Activated CD4-positive, CD25-positive, alpha-beta regulatory T cell treated with anti-CD3 and anti-CD28 coated beads, Interleukin-2, amount 50 U/mL, for 72 hours (primary cell): ENCODE measurements at places on chromosomes 13 and 19.

GRCh38 chr13:25771641-25772478 is 280.0 kb downstream of the SHISA2 start:
- DNase-seq = no peak

DNA sequence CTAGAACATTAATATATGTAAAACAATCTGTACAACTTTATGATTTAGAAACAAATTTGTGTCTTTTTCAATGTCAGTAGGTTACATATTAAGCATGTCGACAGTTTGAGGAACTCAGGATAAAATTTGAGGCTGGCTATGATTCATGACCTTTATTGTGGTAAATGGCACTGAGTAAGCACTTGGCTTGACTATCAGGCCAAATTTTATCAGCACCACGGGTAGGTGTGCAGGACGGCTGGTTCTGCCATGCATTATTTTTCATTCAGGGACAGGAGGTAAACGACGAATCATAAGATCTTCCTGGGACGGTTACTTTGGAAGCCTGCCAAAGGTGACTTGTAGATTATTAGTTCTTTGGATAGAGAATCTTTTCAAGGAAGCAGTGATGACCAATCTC is 19.9 kb upstream of the CYP4F8 start:
- no peak for DNase-seq

GRCh38 chr13:61935710-61936109 is 520.1 kb upstream of the PCDH20 start:
- DNase-seq = no peak

- no peak for DNase-seq
Observed at GRCh38 chr13:42109957-42110356, 61.5 kb downstream of the DGKH start.

DNA sequence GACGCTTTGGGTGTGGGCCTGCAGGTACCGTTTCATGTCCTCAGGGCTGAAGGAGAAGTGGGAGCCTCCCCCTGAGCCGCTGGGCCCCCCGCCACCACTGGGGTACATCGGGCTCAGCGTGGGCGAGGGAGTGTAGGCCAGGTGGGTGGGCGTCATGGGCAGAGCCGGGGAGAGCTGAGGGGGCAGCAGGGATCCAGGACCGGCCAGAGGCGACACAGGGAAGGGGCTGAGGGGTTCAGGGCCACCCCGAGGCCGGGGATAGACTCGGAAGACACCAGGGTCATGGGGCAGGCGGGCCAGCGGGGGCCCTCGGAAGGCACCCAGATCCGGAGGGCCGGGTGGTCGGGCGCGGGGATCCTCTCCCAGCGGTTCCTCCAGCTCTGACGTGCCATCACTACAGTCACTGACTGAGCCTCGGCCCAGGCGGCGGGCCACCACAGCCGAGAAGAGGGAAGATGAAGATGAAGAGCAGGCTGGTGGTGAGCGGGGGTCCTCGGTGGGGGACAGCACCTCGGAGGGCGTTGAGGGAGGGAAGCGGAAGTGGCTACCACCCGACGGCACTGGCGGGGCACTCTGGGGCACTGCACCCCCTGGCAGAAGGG is 5.7 kb downstream of the ERF start:
- DNase-seq = no peak

DNA sequence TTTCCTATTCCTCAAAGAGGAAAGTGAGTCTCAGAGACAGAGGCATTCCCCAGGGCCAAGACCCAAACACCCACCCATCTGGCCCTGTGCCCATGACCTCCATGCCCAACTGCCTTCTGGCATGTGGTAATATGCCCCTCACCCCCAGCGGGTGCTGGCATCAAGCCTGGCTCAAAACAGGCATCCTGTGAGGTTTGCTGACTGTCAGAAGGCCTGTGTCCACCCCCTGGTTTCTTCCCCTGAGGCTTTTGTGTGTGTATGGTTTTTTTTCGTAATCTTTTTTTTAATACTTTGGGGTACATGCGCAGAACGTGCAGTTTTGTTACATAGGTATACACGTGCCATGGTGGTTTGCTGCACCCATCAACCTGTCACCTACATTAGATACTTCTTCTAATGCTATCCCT is 7.6 kb upstream of the KANK2 start:
- DNase-seq = no peak

DNA sequence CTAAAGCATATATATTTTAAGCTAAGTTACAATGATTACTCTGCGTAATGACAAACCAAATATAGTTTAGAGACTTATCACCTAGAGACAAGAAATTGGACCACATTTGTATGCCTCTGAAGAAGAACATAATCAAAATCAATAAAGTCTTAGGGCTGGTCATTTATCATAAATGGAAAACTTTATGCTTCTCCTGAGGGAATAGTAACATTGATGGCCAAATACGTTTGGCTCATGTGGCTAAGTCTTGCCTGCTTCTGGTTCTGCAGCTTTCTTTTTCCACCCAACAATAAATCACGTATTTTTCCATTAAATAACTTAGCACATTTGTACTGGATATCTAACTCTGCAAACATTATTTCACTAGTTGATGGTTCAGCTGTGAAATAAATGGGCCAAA is 458.4 kb downstream of the SLITRK1 start:
- no peak for DNase-seq

- no peak for DNase-seq
Observed at GRCh38 chr19:33175886-33176669, 18.1 kb upstream of the LRP3 start.

DNA sequence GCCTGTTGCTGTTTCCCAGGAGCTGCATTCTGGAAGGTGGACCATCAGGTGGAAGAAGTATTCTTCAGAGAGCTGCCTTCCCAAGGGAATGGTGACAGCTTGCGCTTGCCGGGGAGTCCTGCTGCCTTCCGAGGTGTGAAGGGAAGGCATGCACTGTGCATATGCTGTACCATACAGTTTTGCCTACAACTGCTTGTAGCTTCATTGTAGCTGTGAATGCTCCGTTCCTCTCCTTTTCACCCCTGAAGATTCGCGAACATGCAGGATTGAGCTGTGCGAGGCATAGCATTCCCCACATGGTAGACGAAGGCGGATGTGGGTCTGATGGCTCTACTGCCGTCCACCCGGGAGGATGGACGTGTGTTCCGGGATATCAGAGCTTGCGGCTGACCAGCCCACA is 243.2 kb upstream of the TSHZ3 start:
- DNase-seq = no peak

DNA sequence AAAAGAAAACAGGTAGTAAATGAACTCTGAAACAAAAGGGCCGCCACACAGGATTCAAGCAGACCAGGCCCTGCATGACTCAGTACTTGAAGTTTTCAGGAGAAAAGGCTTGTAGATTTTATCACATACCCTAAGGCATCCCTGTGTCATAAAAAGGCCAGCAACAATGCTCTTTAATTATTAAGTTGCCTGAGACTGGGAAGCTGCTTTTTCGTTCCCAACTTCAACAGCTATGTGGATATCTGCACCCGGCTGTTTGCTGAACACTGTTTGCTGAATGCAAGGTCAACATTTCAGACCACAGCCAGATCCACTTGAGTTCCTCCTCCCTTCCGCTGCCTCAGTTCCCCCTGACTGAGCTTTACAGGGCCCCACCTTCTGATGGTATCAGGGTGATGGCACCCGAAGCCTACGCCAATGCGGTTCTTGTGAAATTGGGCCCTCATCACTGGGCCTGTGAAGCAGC is 6.1 kb upstream of the ECH1 start:
- DNase-seq = no peak

- no peak for DNase-seq
Observed at GRCh38 chr13:29858667-29859066, 8.2 kb upstream of the UBL3 start.

- no peak for DNase-seq
Observed at GRCh38 chr19:28305513-28305912, 907.4 kb downstream of the UQCRFS1 start.

- no peak for DNase-seq
Observed at GRCh38 chr19:50759886-50760285, 10.4 kb upstream of the GPR32 start.

- no peak for DNase-seq
Observed at GRCh38 chr13:111925146-111925875, 141.6 kb upstream of the SOX1 start.
